Activated CD4-positive, alpha-beta T cell treated with anti-CD3 and anti-CD28 coated beads, Interleukin-2, amount 50 U/mL, for 4 hours (primary cell): ENCODE measurements at places on chromosomes 5 and 9.

- DNase-seq, result no peak
Measured at GRCh38 chr5:55411876-55412275, 104.1 kb downstream of the MTREX start.

DNA sequence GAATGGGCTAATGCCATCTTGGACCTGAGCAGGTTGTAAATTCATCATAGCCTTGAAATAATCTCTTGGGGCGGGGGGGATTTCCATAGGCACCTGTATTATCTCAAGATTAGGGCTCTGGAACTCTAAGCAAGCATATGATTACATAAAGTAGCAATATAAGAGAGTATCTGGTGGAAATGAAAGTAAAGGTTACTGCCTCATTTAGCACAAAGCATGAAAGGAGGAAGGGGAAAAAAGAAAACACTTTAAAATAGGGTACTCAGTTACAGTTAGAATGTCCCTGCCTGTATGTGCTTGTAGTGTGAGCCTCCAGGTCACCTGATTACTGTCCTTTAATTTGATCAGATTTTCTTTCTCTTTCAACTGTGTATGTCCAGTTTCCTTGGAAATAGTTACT is 1079.7 kb upstream of the CDH18 start:
- no peak for DNase-seq

GRCh38 chr9:70392189-70392588 is 22.3 kb downstream of the KLF9 start:
- DNase-seq, result no peak

DNA sequence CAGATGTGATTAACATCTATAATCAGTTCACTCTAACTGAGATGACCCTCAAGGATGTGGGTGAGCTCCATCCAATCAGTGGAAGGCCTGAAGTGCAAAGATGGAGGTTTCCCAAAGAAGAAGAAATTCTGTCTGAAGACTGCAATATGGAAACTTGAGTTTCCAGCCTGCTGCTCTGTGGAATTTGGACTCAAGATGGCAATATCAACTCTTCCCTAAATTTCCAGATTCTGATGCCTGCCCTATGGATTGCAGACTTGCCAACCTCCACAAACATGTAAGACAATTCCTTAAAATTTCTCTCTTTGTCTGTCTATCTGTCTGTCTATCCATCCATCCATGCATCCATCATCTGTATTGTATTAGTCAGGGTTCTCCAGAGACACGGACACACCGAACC is 85.9 kb downstream of the ICE1 start:
- DNase-seq, result no peak

DNA sequence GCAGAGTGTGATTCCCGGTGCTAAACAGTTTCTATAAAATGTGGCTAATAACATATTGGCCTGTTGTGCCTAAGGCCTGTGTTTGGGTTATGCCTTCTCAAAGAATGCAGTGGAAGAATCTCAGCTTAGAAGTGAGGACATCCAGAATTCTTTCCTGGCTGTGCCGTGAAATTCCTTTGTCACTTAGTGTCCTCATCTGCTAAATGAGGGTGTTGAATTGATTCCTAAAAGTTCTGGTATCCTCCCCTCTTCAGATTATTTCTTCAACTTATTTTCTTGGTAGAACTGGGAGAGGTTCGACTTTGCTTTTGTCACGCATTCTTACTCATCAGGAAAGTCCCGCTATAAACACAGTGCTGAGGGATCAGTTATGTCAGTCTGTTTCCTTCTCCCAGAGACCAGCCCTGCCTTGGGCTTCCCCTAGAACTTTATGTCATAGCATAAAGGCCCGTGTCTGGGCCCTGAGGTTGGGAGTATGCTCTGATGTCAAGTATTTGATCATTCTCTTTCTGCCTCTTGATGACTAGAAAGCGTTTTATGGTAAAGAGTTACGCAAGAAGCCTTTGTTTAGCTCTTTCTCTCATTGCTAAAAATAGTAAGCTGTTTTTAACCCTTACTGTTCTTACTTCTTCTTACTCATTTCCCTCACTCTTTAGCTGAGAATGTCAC is 29.5 kb downstream of the MTAP start:
- DNase-seq, result no peak

DNA sequence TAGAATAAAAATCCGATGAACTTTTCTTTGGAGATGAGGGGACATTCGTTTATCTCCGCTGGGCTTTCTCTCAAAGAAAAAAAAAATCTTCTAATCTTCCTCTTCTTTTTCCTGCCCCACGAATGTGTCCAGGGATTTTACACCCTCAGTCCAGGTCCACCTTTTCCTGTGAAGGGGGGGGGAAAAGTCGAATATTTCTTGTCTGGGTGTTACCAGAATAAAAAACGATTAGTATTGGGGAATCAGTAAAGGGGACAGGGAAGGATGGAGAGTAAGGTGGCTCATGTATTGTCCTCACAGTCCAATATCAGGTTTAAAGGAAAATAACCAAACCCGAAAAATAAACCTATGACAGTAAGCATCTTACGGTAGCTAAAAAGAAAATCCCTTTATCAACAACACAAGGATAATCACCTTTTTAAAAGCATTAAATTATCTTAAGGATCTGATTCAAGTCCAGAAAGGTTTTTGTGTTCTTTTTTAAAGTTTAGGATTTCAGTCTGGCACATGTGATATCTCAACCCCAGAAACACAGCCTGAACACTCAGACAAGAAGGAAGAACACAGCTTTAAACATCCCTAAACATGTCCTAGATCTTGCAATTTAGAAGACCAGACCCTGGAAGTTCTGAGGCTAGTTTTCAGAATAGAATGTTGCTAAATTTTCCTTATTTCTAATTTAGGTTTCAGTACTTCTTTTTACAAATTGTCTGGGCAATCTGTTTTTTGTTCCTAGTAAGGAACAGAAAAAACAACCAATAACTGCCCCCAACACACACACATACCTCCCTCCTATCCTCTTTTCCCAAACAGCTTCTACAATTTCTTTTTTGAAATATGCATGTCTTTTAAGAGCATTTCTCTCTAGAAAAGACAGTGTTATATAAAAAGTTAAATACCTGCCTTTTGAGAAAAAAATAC is 1.2 kb downstream of the ZNF608 start:
- DNase-seq, result no peak

- DNase-seq, result no peak
Measured at GRCh38 chr9:117938086-117938485, 233.9 kb downstream of the TLR4 start.

DNA sequence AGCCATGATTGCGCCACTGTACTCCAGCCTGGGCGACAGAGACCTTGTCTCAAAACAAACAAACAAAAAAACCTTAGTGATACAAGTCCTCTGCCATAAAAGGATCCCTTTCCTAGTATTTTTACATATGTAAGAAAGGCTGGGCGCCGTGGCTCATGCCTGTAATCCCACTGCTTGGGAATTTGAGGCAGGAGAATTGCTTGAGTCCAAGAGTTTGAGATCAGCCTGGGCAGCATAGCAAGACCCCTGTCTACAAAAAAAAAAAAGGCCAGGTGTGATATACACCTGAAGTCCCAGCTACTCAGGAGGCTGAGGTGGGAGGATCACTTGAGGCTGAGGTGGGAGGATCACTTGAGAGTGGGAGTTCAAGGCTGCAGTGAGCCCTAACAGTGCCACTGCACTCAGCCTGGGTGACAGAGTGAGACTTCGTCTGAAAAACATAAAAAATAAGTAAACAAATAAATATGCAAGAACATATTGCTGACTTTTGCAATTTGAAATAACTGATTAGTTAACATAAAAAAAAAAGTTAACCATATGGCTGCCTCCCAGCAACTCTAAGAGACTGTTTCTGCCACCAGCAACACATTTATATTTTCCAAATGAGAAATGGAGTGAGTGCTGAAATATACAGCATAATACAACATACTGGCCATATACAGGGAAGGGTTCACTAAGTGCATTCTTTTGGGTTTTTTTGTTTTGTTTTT is 6.9 kb downstream of the ZNF367 start:
- no peak for DNase-seq

GRCh38 chr5:131272724-131273123 is 8.9 kb downstream of the CDC42SE2 start:
- DNase-seq, result no peak

GRCh38 chr5:139686356-139686705 is 38.2 kb downstream of the CXXC5 start:
- no peak for DNase-seq

GRCh38 chr5:74415695-74416102 is 224.8 kb downstream of the ENC1 start:
- no peak for DNase-seq
